ENCODE measurements at places on chromosomes 5 and 9. TPM values are rescaled to one million over a fixed set of nuclear protein-coding genes. Genes with fewer than 3 reads are reported as not detected.

- no peaks in the 10 kb centered on the region for H3K36me3 ChIP-seq
- H3K4me1 ChIP-seq, result peaks cover 23% of the 10 kb centered on the region
- no peak for DNase-seq
- H3K27ac ChIP-seq, result no peak overlapping the region
Measured at GRCh38 chr5:322281-322941, 897 bp downstream of the AHRR start.

GRCh38 chr5:57181154-57181553 is 7.3 kb downstream of the GPBP1 start:
- peak overlapping the region; percentile 32 for H3K4me3 ChIP-seq
- H3K4me1 ChIP-seq, result peaks cover 58% of the 10 kb centered on the region
- no peak for DNase-seq
- H3K27me3 ChIP-seq, result no peaks in the 10 kb centered on the region
- no peaks in the 10 kb centered on the region for H3K36me3 ChIP-seq

- no peak for DNase-seq
- no peaks in the 10 kb centered on the region for H3K36me3 ChIP-seq
- no peak overlapping the region for H3K4me3 ChIP-seq
- H3K4me1 ChIP-seq, result peaks cover 9% of the 10 kb centered on the region
- no peaks in the 10 kb centered on the region for H3K27me3 ChIP-seq
Measured at GRCh38 chr5:135435467-135436330, 11.4 kb downstream of the DCANP1 start.

SWI5 gene
- total RNA-seq, result 12.0 TPM

DNA sequence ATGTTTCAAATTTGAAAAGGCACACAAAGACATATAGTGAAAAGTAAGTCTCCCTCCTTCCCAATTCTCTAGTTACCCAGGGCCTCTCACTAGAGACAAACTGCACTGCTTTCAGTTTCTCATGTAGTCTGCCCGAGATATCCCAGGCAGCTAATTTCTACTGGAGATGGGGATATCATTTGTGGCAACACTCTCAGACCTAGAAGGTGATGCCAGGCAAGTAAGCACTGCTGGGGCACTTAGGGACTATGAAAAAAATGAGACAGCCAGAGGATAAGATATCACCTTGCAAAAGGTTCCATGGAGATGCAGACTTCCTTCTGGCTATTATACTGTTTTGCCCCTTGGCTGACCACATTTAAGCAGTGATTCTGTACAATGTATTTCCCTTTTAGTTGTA is 12.6 kb downstream of the SIL1 start:
- H3K27me3 ChIP-seq, result no peaks in the 10 kb centered on the region
- H3K36me3 ChIP-seq, result no peaks in the 10 kb centered on the region
- peak overlapping the region; percentile 54 for H3K4me3 ChIP-seq
- no peak overlapping the region for H3K27ac ChIP-seq

DNA sequence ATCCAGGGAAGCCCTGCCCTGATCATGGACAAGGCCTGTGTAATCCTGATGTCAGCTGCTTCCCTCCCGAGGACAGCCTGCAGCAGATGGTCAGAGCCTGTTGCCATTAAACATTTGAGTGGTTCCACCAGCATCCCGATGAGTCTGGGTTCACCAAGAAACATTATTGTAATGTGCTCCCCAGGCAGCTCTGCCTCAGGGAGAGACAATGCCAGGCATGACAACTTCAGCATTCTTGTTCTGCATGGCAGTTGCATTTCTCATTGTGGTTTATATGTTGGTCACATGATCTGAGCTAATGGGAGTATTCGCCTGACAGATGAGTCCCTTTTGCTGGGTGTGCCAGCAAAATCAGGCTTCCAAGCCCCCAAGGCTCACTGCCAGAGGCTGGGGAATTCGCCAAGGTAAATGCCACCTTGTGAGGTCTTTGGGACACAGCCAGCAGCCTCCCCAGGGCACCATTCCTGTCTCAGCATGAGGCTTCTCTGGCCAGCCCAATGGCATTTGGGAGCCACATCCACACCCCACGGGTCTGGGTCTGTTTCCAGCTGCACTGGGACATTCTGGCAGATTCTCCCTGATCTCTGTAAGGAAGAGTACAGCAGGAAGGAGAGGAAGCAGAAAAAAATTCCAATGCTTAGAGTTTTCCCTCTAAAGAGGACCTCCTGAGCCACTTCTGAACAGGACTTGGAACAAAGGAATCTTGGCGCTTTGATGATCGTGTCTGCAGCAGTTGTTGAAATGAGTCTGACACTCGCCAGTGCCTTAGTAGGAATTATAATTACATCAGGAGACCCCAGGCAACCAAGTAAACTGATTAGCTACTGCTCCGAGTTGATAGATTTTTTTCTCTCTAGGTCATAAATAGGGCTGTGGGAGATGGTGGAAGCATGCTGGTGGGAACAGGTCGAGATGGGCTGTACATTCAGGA is 18.7 kb downstream of the KCNIP1 start:
- no peak overlapping the region for H3K27ac ChIP-seq
- no peaks in the 10 kb centered on the region for H3K4me1 ChIP-seq
- no peaks in the 10 kb centered on the region for H3K27me3 ChIP-seq

PWWP2A gene
- total RNA-seq, result 41.7 TPM

CCNO gene
- 0.35 TPM for total RNA-seq

- no peak overlapping the region for H3K27ac ChIP-seq
- H3K4me1 ChIP-seq, result no peaks in the 10 kb centered on the region
- no peak overlapping the region for H3K4me3 ChIP-seq
- H3K36me3 ChIP-seq, result no peaks in the 10 kb centered on the region
Measured at GRCh38 chr5:167096816-167097215, 1194.6 kb upstream of the WWC1 start.

- no peak for DNase-seq
- no peak overlapping the region for H3K4me3 ChIP-seq
- no peaks in the 10 kb centered on the region for H3K36me3 ChIP-seq
- H3K27ac ChIP-seq, result no peak overlapping the region
- no peaks in the 10 kb centered on the region for H3K27me3 ChIP-seq
- H3K4me1 ChIP-seq, result no peaks in the 10 kb centered on the region
Measured at GRCh38 chr5:180640861-180641565, 8.4 kb downstream of the FLT4 start.
